ENCODE measurements at places on chromosomes 7 and 10.

GRCh38 chr7:1689311-1689710 is 19.2 kb downstream of the ELFN1 start:
- no peak for DNase-seq

GRCh38 chr7:107591421-107591820 is 11.4 kb downstream of the BCAP29 start:
- DNase-seq = no peak

DNA sequence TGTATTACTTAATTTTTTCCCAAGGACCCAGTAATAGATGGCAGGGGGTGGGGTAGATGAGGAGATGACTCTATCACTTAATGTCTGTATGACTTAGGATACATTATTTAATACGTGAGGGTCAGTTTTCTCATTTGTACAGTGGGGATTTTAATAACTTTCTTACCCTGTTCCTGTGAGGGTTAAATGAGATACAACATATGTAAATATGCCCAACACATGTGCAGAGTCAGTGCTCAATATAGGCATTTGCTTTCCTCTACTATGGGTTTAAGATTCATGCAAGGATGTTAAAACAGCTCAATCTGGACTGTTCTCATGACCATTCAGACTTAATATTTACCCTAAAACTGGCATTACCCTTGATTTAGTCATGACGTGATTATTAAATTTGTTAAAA is 31.2 kb downstream of the ST7 start:
- DNase-seq = no peak

GRCh38 chr7:86202833-86203232 is 440.9 kb upstream of the GRM3 start:
- no peak for DNase-seq

DNA sequence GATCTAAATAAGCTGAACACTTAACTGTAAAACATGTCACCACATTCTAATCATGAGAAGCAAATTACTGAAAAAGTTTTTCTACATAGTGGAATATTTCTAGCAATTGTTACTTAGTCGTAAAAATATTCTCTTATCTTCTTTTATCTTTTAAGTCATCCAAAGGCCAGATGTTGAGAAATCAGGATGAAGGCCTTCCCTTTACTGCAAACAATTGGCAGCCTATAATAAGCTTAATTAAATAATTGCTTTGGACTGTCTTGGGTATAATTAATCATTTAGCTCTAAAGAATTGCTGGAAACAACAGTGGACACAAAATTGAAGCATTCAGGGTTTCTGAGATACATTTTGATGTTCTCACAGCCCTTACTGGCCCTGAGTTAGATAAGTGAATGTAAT is 226.5 kb downstream of the FANK1 start:
- no peak for DNase-seq

GRCh38 chr10:96650958-96651357 is 64.1 kb upstream of the TM9SF3 start:
- DNase-seq = no peak

- no peak for DNase-seq
Observed at GRCh38 chr7:96499532-96499931, 177.6 kb upstream of the SLC25A13 start.

DNA sequence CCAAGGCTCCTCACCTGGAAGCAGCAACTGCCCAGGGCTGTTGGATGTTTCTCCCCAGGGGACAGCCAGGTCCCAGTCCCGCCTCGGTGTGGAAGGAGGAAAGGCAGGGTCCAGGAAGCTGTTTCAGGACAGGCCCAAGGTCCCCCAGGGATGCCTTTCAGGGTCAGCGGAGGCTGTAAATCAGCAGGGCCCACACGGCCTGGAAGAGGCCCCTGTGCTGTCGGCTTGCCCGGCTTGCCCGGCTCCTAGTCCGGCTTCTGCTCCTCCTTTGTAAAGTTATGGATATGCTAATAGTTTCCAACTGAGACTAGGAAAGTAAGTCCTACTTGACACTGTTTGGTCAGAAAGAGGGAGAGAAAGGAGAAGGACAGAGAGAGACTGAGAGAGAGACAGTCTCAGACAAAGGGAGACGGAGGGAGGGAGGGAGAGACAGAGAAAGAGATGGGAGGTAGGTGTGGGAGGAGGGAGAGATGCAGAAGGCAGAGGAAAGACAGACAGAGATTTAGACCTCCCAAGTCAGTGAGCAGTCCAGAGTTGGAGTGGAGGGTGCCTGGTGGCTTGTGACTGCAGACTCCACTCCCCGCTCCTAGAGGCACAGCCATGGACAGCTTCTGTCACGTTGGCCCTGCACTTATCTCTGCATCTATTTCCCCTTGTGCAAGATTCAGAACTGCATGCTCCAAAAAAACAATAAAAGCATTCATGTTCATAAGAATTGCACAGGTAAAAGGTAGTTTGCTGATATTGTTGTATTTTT is 10.5 kb downstream of the IKZF1 start:
- DNase-seq = no peak

DNA sequence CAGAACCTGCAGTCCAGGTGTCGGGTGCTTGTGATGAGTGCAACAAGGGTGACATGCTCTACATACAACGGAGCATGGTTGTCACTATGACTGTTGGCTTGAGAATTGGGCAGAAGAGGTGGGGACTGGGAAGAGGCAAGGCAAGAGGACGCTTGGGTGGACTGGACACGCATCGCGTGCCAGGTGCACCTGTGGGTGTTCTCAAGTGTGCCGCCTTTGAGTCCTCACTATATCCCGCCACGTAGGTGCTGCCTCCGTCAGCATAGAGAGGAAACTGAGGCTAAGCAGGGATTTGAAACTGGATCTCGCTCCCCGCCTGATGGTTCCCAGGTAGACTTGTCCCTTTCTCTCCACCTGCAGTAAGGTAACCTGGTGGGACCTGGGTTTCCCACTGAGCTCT is 27.2 kb downstream of the CDH23 start:
- DNase-seq = no peak

GRCh38 chr10:91614225-91614624 is 18.6 kb downstream of the PPP1R3C start:
- DNase-seq = no peak

DNA sequence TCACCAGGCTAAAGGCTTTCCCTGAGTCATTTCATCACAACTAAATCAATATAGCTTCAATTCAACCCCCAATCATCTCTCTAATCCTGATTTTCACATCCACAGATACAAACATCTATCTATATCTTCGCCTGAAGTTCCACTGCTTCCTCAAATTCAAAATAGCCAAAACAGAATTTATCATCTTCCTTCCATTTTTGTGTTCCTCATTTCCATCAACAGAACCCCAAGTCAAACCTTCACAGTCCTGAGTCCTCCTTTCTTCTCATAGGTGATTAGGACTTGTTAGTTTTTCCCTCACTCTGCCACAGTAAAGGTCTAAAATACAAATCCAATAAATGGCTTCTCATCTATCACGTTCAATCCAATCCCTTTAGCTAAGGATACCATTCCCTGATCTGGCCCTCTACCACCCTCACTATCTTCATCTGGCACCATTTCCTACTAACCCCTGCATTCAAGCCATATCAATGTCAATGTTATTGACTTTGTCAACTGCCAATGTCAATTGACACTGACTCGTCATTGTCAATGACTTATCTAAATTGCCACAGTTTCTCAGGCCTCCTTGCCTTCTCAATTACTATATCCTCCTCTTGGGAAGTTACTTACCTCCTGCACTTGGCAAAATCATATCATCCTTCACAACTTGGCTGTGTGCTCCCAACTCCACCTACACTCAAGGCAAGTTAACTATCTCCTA is 2.6 kb downstream of the HYCC1 start:
- DNase-seq = no peak

- no peak for DNase-seq
Observed at GRCh38 chr7:47000561-47000960, 581.4 kb downstream of the TNS3 start.

DNA sequence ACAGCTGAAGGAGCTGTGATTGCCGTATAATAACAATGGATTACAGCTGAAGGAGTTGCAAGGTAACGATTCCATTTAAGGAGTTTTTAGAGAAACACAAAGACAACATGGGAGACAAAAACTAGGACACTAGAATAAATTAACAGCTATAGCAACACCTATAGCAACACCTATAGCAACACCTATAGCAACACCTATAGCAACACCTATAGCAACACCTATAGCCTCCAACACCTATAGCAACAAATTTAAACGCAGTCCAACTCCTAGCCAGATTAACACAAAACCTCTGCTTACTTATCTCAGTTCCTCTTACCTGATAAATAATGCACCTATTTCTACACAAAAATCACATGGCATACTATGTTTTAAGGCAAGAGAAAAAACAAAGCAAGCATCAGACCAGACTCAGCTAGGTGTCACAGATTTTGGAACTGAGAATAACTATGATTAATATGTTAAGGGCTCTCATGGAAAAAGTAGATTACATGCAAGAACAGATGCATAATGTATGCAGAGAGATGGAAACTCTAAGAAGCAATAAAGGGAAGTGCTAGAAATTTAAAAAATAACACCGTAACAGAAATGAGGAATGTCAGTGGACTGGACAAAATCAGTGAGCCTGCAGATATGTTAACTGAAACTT is 55.7 kb upstream of the SRPK2 start:
- no peak for DNase-seq

GRCh38 chr7:106626376-106627164 is 34.4 kb downstream of the CCDC71L start:
- DNase-seq = no peak

GRCh38 chr7:45910855-45911254 is 10.2 kb downstream of the IGFBP3 start:
- DNase-seq = no peak

- DNase-seq = no peak
Observed at GRCh38 chr7:146713934-146714333, 597.3 kb downstream of the CNTNAP2 start.

- DNase-seq = no peak
Observed at GRCh38 chr7:12898620-12899019, 211.2 kb downstream of the ARL4A start.

DNA sequence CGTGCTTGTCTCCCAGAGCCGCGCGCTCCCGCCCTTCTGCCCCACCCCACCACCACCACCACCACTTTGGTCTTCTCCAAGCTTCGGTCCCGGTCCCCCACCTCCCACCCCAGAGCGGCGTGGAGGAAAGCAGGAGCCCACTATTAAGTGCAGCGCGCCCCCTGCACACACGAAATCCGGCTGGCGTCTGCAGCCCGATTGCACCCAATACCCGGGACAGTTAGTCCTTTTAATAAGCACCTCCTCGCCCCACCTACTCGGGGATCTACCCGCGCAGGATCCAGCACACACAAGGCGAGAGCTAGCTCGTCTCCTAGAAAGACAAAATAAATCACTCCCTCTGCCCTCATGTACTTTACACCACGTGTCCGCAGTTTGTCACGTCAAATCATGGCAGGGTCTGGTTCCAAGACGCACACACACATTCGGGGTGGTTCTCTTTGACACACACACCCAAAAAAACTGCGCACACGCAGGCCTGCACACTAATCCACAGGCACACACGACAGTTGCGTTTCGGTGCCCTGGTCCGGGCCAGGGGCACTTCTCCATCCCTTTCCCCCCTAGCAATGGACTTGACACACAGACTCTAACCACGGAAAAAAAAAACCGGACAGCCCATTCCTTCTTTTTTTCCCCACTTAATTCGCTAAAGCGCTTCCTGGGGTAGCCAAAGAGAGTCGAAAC is 1.6 kb downstream of the SFMBT2 start:
- peak; percentile 62 for DNase-seq

GRCh38 chr10:43204042-43204942 is 62.6 kb downstream of the RASGEF1A start:
- no peak for DNase-seq

- DNase-seq = no peak
Observed at GRCh38 chr10:99695761-99696160, 36.2 kb downstream of the COX15 start.

DNA sequence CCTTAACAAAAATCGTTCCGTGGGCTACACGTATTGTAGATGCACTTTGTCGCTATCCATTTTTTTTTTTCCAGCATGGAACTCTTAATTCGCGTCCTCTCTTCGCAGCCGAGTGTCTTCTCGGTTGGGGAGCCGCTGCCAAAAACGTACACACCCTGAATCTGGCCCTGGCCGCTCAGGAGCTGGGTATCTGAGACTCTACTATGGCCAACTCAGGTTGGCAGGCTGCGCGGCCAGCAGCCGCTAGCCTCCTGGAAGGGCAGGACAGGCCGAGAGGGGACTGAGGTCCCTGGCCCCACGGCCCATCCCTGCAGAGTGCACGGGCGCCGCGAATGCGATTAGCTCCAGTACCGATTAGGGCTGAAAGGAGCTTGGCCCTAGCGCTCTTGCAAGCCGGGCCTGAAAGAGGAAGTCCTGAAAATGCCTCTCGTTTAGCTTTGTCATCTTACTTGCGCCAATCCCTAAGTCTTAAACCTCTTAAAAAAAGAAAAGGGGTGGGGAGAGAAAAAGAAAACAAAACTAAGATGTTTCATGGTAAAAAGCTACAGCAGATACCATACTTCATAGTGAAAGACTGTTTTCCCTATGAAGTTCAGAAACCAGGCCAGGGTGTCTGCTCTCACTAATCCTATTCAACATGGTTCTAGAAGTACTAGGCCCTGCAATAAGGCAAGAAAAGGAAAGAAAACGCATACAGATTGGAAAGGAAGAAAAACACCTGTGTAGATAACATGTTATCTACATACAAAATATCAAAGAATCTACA is 113.2 kb upstream of the RHEB start:
- peak; percentile 68 for DNase-seq

- no peak for DNase-seq
Observed at GRCh38 chr7:133691727-133692610, 435.2 kb upstream of the LRGUK start.

GRCh38 chr10:122374859-122375678 is 561 bp downstream of the PLEKHA1 start:
- DNase-seq = peak; percentile 66

GRCh38 chr7:22173685-22174573 is 183.0 kb downstream of the RAPGEF5 start:
- peak; percentile 2 for DNase-seq

DNA sequence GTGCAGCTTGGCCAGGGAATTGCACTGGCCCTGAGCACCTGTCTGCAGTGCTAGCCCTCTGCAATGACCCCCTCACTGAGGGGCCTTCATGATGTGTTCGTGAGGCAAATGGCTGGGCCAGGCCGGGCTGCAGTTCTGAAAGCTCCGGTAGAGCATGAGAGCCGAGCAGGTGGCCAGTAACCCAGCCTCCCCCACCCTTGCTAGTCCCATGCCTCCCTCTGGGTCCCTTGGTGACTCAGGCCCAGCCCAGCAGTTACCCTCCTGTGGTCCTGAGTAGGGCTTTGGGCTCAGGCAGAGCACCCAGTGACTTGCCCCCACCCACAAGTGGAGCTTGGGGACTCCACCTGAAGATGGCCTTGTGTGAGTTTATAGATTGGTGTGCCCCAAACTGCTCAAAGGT is 16.1 kb upstream of the CSGALNACT2 start:
- no peak for DNase-seq

Measured in CD4-positive, alpha-beta T cell treated with Interleukin-15 for 4 hours (primary cell).